ENCODE measurements at places on chromosomes 12 and 14.

DNA sequence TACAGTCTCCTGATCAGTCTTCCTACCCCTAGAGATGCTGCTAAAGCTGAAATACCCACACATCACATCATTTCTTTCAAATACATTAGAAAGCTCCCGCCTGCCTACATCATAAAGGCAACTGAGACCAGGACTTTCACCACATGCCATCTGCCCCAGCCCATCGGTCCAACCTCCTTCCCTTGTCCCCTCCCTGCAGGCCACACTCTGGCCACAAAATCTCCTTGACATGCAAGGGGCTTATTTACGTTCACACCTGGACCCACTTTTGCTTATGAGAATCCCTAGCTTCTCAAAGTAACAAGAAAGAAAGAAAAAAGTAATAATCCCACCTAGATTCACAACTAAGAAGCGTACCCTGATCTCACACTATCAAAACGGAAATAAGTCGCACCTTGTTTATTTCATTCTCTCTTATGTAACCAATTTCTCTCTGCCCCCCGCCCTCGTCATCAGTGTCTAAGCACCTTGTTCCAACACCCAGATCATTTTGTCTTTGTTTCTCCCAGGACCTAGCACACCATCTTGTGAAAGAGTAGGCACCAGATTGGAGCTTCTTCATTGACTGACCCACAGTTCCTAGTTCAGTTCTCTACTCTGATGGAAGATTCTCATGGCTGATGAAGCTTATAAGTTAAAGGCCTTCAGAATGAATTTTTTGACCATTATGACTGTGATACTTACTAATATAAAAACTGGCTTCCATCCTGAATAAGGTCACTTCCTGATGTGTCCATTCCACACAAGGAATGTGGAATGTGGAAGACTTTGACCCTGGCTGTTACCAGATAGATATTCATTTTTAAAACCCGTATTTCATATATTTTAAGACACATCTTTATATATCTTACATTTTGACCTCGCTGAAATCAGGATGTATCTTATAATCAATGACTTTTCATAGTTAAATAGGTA lies 7.7 kb downstream of the WSB2 start:
- DNase-seq: no peak

GRCh38 chr14:97052001-97052400 lies 254.8 kb downstream of the VRK1 start:
- DNase-seq: no peak

DNA sequence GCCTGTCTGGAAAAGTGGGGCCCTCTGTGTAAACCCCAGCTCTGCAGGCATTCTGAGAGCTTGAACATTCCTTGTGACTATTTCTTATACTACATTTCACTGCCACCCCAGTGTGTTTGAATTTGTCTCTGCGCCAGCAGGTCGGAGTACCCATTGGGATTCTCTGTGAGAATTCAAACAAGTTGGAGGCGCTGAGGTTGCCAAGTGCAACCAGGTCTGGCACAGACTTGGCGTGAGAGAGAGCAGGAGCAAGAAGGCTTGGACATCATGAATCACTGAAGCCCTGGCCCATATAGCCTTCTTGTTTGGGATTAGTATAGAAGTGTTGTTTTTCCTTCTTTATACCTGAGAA lies 33.0 kb upstream of the ATP2A2 start:
- DNase-seq: no peak

- no peak for DNase-seq
Measured at GRCh38 chr12:118034429-118035189, 18.1 kb downstream of the RFC5 start.

Measured in ovary (tissue), 10 donors.